ENCODE measurements at places on chromosomes 5 and 9.

GRCh38 chr5:107294211-107294550 is 376.6 kb downstream of the EFNA5 start:
- DNase-seq, result no peak

DNA sequence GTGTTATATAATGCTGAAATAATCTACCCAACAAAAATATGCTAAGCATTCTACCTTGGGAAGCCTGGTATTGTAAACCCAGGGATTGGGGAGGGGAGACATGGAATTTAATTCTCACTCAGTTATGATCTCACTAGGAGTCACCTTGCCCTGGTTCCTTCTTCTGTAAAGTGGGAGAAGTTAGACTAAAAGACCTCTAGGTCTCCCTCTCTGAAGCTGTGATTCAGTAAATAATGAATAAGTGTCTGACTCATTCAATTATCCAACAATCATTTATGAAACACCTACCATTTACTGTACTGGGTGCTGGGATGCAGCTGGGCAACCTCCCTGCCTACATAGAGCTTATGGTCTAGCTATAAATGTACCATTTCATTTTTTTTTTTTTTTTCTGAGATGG is 20.2 kb upstream of the SPARC start:
- DNase-seq, result no peak

GRCh38 chr9:37942621-37943344 is 38.9 kb upstream of the SLC25A51 start:
- no peak for DNase-seq

GRCh38 chr5:109857405-109858031 is 167.8 kb downstream of the MAN2A1 start:
- DNase-seq, result no peak

DNA sequence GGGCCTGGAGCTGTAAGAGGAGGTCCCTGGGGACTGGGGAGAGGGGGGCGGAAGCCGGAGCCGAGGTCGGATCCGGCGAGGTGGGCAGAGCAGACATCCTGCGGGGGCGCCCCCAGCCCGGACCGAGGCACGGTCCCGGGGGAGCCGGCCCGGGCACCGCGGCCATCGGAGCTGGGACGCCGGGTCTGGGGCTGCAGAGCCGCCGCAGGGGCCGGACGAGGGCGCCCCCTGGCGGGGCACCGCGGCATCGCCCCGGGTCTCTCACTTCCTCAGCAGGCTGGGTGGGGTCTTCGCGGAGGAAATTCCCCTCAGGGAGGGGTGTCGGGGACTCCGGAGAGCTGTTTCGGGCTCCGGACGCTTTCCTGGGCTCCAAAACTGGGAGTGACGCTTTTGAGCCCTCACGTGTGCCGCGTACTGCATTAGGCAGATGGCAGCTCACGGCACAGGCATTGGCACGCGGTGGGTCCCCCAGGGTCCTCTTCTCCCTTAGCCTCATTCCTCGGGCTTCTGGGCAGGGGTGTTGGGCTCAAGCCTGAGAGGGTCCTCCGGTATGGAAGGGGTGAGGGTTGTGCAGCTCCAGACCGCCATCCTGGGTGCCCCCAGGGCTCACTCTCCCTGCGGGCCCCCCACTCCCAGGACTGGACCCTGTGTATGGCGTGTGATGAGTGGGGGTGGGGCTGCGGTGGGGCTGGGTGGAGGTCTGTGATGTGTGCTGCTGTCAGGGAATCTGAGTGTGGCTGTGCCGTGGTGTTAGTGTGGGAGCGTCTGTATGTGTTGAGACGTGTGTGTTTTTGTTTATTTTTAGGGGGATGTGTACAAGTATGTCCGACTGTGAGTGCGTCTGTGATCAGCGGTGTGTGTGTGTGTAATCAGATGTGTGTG is 29.6 kb downstream of the LHX2 start:
- peak; percentile 26 for DNase-seq

DNA sequence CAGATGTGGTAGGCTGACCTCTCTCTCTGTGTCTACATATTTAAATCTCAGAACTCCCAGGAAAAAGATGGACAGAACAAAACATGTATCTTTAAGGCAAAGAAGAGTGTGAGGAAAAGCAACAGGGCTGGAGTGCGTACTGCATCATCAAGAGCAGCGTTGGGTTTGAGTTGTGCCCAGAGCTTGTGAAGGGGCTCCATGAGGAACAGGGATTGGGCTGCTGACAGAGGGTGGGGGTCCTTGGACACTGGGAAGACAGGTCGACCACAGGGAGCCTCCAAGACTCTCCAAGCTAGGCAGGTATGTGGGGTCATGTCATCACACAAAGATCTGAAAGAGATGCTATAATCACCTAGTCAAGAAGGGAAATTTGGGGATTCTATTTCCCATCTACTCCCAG is 309.9 kb downstream of the IRX1 start:
- no peak for DNase-seq

DNA sequence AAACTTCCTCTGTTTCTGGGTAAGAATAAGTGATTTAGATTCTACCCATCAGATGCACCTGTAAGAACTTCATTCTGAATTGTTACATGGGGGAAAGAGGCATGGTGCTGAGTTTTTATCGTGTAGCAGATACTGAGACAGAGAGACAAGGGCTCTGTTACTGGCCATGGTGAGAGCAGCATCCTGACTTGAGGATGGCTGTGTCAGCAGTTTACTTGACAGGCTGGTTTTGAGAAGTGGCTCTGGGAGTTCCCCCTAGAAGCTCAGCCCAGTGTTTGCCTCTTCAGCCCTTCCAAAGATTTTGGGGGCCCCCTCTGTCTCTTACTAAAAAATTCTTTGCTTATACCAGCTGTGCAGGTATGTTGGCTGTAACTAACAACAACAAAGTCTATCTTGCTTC is 510.5 kb downstream of the LRRC70 start:
- DNase-seq, result no peak

- DNase-seq, result no peak
Observed at GRCh38 chr5:133843911-133844310, 124.5 kb downstream of the C5orf15 start.

DNA sequence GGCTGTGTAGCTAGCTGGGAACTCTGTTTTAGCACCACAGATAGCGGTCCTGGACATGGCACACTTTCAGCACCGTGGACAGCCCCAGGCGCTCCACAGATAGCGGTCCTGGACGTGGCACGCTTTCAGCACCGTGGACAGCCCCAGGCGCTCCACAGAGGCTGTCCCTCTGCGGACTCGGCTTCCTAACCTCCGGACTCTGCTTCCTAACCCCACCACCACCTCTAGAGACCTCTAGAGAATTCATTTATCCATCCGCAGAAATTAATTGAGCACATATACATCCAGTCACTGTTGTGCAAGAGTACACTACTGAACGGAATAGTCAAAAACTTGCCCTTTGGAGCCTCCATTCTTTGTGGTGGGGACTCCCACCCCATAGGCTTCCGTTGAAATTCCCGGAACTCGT is 27.4 kb downstream of the UNC5A start:
- peak; percentile 72 for DNase-seq

- DNase-seq, result no peak
Observed at GRCh38 chr9:3863686-3864085, 337.9 kb upstream of the RFX3 start.

DNA sequence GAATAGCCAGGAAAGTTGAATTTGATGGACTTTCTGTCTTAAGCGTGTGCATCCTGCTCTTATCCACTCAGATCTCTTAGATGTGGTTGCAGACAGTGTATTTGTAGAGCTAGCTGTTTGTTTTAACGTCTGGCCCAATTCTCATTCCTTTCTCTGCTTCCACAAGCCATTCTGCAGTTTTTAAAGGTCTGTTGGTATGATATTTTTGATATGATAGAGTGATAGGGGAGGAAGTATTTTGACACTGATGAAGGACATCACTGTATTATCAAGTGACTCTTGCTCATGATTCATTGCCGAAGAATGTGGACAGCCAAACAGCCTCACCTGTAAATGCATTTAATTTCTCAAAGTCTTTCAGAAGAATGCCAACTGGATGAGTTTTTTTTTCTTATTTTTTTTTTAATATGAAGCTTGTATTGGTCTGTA is 4.5 kb downstream of the TJP2 start:
- DNase-seq, result no peak

DNA sequence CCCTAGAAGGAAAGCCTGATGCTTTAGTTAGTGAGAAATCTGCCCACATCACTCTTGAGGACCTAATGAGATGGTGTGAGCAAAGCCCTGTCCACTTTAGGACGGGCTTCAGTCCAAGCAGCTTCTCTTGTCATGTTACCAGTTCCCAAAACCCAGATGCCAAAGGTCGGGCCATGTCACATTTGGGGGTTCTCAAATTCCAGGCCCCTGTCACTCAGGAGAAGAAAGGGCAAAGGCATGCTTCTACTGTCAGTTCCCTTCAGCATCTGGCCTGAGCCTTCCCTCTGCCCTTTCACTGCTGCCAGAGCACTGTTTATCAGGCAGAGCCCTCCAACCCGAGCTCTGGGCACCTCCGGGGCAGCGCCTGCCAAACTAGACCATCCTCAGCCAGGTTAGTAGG is 556.0 kb downstream of the BNC2 start:
- DNase-seq, result no peak

DNA sequence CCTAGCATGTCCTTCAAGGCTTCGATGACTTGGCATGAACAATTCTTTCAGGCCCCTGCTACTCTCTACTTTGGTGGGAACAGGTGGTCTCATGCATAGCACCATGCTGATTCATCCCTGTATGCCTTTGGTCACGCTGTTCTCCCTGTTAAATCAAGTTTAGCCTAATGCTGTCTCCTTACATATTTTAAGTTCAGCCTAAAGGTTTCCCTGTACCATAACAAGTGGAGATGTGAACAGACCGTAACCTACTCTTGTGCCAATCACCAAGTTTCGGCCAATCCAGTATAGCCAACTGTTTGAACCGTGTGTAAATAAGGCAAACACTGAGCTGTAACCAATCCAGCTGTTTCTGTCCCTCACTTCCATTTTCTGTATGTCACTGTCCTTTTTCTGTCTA is 8.0 kb downstream of the GAS1 start:
- no peak for DNase-seq

GRCh38 chr5:74903165-74903787 is 37.1 kb upstream of the FAM169A start:
- no peak for DNase-seq

DNA sequence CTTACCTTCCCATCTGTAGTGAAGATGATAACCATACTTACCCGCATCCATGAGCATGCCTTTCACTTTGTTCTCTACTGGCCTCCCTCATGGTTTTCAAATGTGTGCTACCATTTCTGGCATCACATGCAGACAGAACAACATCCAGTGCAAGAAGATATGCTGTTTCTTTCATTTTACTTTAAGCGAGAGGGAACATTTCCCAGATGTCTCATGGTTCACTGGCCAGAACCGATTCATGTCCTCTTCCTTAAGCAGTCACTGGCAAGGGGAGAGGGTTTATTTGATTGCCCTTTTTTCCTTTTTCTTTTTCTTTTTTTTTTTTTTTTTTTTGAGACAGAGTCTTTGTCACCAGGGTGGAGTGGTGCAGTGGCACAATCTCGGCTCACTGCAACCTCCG is 37.7 kb downstream of the ARRDC3 start:
- no peak for DNase-seq

- DNase-seq, result no peak
Observed at GRCh38 chr9:90898228-90898627, 96.6 kb downstream of the SYK start.

GRCh38 chr5:52693280-52693679 is 94.4 kb upstream of the ITGA1 start:
- no peak for DNase-seq

GRCh38 chr9:126151686-126152134 is 174.9 kb upstream of the MVB12B start:
- DNase-seq, result no peak

GRCh38 chr5:54743997-54744788 is 226.6 kb downstream of the SNX18 start:
- peak; percentile 23 for DNase-seq

GRCh38 chr9:110543631-110544051 is 35.9 kb downstream of the SVEP1 start:
- no peak for DNase-seq

All from stimulated activated CD4-positive, alpha-beta T cell treated with anti-CD3 and anti-CD28 coated beads, Interleukin-15, amount 100 ng/mL, for 48 hours (primary cell).